NCI-H2081 (cell line): ENCODE measurements at places on chromosomes 7 and 10.

GRCh38 chr10:103593022-103593570 is 99.6 kb downstream of the NEURL1 start:
- DNase-seq: no peak

GRCh38 chr7:82534684-82535083 is 91.1 kb upstream of the CACNA2D1 start:
- DNase-seq: no peak

- DNase-seq: no peak
These were observed 2.1 kb downstream of the ZNF394 start for GRCh38 chr7:99497766-99498545.

GRCh38 chr7:135512135-135512887 is 2.4 kb upstream of the CNOT4 start:
- DNase-seq: peak; percentile 74

- no peak for DNase-seq
These were observed 184.3 kb upstream of the TCF7L2 start for GRCh38 chr10:112765717-112766235.

DNA sequence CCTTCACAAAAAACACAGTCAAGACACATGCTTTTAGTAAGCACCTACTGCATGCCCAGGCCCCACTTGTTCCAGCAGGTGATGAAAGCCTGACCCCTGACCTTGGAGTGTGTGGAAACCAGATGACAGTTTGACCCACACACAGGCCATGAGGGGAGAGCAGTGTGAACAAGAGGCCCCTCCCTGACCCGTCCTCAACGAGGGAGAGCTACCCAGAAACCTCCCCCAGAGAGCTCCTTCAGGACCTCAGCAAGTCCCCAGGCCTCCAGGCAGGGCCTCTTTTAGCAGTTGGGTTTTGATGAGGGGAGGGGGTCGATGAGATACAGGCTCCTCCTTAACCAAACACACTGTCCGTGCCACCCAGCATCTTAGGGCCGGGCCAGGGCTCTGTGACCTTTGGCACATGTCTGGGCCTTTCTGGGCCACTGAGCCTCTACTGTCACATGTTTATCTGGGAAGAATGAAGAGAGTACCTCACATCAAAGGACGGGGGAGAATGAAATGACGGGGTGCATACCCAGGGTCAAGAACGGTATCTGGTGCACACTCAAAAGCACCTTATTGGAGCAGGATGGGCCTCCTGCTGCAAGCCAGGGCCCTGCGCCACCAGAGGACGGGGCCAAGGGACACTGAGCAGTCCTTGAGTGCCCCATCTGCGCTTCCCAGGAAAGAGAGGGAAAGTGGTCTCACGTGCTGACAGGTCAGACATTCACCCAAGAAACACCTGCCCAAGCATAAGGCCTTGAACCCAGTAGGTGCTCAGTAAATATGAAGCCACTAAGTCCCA is 202.6 kb upstream of the ZMIZ1 start:
- DNase-seq: no peak

DNA sequence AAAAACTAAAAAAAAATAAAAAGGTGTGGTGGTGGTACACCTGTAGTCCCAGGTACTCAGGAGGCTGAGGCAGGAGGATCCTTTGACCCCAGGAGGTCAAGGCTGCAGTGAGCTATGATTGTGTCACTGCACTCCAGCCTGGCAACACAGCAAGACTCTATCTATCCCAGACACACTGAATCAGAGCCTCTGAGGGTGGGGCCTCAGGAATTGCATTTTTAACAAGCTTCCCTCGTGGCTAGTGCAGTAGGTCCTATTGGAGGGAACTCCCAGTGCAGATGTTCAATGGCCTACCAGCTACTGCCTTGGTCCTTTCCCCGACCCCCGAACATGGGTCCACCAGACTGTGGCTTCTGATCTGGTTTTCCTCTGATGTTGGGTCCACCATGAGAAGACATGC is 14.9 kb downstream of the STRA8 start:
- no peak for DNase-seq

DNA sequence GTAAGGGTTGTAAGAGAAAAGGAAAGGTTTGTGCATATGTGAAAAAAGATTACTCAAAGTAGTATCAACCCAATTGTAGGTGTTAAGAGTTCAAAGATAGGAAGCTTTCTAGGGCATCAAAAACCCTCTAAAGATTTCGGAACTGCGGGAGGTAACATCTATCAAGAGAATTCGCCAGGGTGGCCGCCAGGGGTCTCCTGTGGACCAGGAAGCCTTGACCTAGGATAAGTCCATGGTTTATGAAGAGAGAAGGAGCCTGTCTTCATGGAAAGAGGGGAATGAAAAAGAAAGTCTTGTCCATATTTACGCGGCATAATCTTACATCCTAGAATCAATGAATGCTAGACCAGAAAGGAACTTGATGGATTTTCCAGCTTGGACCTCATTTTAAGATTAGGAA is 140.7 kb upstream of the CALCR start:
- DNase-seq: no peak

- DNase-seq: no peak
These were observed 186.7 kb upstream of the LYZL2 start for GRCh38 chr10:30816159-30816819.

- no peak for DNase-seq
These were observed 29.4 kb upstream of the ECHDC3 start for GRCh38 chr10:11712744-11713143.

- DNase-seq: no peak
These were observed 216.1 kb upstream of the KAT6B start for GRCh38 chr10:74610299-74610698.

GRCh38 chr7:157702311-157703023 is 365.7 kb downstream of the DNAJB6 start:
- no peak for DNase-seq

GRCh38 chr7:77895905-77896304 is 97.3 kb downstream of the PHTF2 start:
- no peak for DNase-seq

- DNase-seq: no peak
These were observed 3.9 kb upstream of the PWWP2B start for GRCh38 chr10:132392811-132393694.

DNA sequence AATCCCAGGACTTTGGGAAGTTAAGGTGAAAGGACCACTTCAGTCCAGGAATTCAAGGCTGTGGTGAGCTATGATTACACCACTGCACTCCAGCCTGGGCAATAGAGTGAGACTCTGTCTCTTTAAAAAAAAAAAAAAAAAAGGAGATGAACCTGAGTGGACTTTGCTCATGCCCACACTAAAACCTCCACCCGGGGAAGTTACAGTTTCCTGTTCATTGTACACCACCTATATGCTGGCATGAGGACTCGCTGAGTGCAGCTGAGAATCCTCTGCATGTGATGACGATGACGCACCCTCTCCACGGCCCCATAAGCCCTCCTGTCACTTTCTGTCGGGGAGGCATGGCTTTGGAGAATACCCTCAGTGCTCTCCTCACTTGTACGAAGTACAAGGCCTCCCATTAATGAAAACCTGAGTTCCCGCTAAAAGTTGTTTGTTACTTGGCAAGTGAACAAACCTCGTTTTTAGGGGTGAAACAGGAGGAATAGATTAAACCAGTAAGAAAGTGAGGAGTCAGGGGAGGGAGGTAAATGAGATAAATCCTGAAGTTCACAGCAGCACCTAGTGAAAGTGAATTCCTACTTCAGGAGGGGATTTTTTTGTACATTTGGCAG is 15.9 kb downstream of the TMEM176B start:
- DNase-seq: no peak

- no peak for DNase-seq
These were observed 115.5 kb upstream of the LAMB4 start for GRCh38 chr7:108245523-108246226.

- no peak for DNase-seq
These were observed 80.2 kb downstream of the RAB18 start for GRCh38 chr10:27584302-27584701.

GRCh38 chr10:96683710-96684109 is 36.6 kb downstream of the PIK3AP1 start:
- no peak for DNase-seq

DNA sequence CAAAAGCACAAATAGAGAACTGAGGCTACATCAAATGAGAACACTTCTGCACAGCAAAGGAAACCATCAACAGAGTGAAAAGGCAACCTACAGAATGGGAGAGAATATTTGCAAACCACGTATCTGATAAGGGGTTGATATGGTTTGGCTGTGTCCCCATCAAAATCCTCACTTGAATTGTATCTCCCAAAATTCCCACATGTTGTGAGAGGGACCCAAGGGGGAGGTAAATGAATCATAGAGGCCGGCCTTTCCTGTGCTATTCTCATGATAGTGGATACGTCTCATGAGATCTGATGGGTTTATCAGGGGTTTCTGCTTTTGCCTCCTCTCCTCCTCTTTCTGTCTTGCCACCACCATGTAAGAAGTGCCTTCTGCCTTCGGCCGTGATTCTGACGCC is 120.6 kb upstream of the FRMD4A start:
- no peak for DNase-seq

GRCh38 chr10:30027057-30028005 is 32.1 kb downstream of the JCAD start:
- no peak for DNase-seq

GRCh38 chr7:131955679-131956078 is 399.3 kb upstream of the PODXL start:
- no peak for DNase-seq

GRCh38 chr10:80583685-80584084 is 46.0 kb downstream of the SH2D4B start:
- DNase-seq: no peak

DNA sequence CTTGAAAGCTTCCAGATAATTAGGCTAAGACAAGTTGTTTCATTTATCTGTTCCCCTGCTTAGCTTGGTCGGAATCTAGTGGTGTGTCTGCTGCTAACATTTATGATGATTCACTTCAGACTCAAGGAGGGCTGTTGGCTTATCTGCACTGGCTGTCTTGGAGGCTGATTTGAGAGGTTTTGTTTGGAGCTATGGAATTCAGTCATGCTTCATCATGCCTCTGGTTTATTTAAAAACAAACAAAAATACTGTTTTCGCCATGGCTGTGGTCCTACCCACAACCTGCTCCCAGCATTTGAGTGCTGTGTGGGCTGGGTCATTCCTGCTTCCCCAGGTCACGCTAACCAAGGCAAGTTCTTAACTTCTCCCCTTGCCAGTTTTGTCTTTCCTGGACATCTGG is 11.7 kb upstream of the ARPC1B start:
- DNase-seq: no peak

GRCh38 chr10:2851566-2851965 is 215.8 kb upstream of the PFKP start:
- peak; percentile 84 for DNase-seq

DNA sequence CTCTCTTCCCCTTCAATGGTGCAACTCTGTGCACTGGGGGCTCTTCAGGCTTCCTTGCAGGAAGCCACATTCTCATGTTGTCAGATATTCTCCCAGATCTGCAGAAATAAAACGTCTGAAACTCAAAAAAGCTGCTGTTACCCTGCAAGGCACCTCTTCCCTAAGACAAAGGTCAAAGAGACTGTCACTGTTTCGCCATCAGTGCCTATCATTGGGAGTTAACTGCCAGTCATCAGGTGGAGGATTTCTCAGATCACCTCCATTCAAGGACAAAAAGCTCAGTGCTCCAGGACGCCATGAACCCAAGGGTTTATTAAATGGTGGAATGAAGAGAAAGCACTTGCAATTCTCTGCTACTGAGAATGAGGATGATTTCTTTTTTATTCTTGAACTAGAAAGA is 144.6 kb upstream of the PALS2 start:
- no peak for DNase-seq

DNA sequence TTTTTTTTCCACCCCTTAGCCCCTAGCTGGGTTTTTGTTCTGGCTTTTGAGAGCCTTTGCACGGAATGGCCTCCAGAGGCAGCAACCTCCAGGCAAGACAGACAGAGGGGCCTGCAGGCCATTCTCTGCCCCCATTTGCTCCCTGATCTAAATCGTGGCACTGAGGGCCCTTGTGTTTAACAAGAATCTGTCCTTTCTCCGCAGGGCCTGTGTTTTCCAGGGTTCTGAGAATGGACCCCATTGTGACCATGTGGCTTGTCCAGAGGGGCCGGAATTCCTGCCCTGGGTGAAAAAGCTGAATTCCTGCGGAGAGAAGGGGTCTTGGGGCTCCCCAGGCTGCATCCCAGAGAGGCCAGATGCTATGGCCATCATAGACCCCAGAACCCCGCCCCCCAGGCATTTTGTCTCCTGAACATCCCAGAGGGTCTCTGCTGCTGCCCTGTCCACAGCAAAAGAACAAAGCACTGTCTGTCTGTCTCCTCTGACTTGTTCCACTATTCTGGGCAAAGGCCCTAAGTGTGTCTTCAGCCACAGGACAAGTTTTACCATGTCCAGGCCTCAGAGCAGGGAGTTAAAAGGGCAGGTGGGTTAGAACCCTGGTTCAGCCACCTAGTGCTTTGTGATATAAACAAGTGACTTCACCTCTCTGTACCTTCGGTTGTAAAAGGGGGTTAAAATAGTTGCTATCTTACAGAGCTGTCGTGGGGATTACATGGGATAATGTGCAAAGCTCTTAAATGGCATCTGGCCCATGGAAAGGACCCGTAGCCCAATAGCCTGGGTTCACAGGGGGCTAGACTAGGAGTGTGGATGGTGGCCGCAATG is 155.6 kb downstream of the SH3PXD2A start:
- DNase-seq: no peak

GRCh38 chr10:58555170-58555929 is 42.7 kb downstream of the BICC1 start:
- no peak for DNase-seq

- DNase-seq: no peak
These were observed 22.4 kb downstream of the PPP2R2D start for GRCh38 chr10:131923038-131923756.

DNA sequence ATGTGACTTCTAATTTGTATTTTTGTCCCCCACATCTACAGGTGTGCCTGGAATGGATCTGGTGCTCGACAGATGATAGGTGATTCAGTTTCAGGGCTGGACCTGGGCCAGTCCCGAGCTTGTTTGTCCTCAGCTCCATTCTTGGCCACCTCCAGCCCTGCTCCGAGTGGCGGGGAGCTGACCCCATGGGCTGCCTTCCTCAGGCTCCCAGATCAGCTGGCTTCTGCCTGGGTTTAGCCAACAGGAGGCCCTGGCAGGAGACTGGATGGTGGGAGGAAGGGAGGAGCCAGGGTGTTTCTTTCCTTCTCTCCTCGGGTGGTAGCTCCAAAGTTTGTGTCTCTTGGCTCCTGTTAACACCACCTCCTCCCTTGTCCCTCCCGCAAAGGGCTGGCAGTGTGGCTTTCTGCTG is 75.2 kb downstream of the CDH23 start:
- DNase-seq: peak; percentile 52

GRCh38 chr7:84811362-84811761 is 375.5 kb downstream of the SEMA3D start:
- DNase-seq: no peak

DNA sequence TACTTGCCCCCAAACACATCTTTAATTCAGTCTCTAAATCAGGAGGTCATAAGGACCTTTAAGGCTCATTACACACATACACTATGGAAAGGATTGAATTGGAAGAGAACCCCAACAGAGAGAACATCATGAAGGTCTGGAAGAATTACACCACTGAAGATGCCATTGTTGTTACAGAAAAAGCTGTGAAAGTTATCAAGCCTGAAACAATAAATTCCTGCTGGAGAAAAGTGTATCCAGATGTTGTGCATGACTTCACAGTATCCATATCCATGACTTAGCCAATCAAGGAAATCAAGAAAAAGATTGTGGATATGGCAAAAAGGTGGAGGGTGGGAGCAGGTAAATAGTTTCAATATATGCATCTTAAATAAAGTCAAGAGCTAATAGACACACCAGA is 13.7 kb downstream of the LIPA start:
- no peak for DNase-seq

GRCh38 chr7:134502463-134503371 is 24.6 kb upstream of the AKR1B10 start:
- DNase-seq: no peak

- DNase-seq: no peak
These were observed 107.5 kb upstream of the DNAJB12 start for GRCh38 chr10:72462261-72462660.

- DNase-seq: no peak
These were observed 118.8 kb upstream of the IFRD1 start for GRCh38 chr7:112331492-112331891.
